ENCODE measurements at places on chromosomes 4 and X.

DNA sequence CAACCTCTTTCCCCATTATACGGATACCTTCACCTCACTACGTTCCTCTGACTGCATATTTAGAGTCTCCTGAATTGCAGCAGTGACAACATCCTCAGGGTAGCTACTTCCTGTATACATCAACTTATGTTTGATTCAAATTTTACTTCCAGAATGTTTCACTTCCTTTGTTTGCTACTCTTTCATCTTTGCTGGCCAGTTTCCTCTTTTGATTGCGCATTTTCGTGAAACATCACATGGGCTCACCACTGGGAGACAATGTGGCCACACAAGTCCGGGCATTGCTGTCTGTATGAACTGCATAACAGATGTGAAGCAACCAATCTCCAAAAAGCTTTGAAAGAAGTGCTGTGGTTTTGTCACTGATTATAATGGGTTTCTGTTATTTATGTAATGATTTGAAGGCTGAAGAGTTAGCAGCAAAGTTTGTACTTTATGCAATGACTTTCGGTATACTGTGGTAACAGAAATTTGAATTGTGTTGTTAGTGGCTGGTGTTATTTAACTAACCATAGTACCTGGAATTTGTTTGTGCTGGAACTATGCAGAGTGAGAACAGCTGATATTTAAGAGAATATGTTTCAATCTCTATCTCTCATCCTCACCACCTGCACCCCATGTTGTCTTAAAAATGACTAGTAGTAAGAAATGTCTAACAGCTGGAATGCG, 7.4 kb downstream of the SNCA start:
- no peaks in the 10 kb centered on the region for H3K36me3 ChIP-seq
- no peak overlapping the region for H3K4me3 ChIP-seq
- no peak overlapping the region for H3K27ac ChIP-seq
- no peak for DNase-seq
- H3K27me3 ChIP-seq, result no peaks in the 10 kb centered on the region
- no peaks in the 10 kb centered on the region for H3K4me1 ChIP-seq

GRCh38 chr4:52372747-52373146, 286.4 kb downstream of the USP46 start:
- DNase-seq, result no peak
- H3K27ac ChIP-seq, result no peak overlapping the region
- H3K4me3 ChIP-seq, result no peak overlapping the region
- H3K36me3 ChIP-seq, result no peaks in the 10 kb centered on the region

DNA sequence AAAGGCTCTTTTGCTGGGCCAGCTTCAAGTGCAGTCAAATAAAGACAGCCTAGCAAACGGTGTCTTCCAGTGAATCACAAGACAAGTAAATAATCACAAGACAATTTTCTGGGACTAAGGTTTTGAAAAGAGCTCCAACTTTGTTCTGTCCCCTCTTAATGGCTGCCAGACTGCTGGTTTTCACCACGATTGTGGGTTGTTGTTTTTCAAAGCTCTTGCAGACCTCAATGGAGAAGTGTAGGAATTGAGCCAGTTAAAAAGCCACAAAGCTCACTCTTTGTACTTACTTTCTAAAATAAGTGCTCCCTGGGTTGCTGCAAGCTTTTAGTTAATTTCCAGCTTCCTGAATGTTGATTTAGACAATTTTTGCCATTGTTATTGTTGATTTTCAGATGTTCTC, 405.8 kb upstream of the HTR2C start:
- H3K27ac ChIP-seq, result no peak overlapping the region
- no peaks in the 10 kb centered on the region for H3K4me1 ChIP-seq
- H3K4me3 ChIP-seq, result no peak overlapping the region
- DNase-seq, result no peak
- H3K27me3 ChIP-seq, result peaks cover 22% of the 10 kb centered on the region

GRCh38 chr4:101418055-101418454, 70.7 kb upstream of the PPP3CA start:
- H3K4me3 ChIP-seq, result no peak overlapping the region
- no peak for DNase-seq
- no peak overlapping the region for H3K27ac ChIP-seq
- H3K36me3 ChIP-seq, result no peaks in the 10 kb centered on the region

DNA sequence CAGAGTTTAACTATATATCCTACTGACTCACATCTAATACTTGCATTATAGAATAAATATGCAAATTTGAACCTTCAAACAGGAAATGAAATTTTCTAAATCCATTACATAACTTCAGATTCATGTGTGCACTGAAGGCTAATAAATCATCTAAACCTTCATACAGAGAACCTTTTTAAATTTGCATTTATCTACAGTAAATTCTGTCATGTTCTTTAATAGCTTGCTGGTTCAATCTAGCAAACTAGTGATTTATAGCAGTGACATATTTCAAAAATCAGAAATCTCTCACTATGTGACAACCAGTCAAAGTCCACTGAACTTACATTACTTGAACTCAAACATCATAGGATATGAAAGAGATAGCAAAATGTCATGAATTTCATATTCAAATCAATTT, 65.1 kb downstream of the LRBA start:
- H3K36me3 ChIP-seq, result no peaks in the 10 kb centered on the region
- H3K4me3 ChIP-seq, result no peak overlapping the region
- no peaks in the 10 kb centered on the region for H3K4me1 ChIP-seq
- DNase-seq, result no peak
- no peak overlapping the region for H3K27ac ChIP-seq
- no peaks in the 10 kb centered on the region for H3K27me3 ChIP-seq

DNA sequence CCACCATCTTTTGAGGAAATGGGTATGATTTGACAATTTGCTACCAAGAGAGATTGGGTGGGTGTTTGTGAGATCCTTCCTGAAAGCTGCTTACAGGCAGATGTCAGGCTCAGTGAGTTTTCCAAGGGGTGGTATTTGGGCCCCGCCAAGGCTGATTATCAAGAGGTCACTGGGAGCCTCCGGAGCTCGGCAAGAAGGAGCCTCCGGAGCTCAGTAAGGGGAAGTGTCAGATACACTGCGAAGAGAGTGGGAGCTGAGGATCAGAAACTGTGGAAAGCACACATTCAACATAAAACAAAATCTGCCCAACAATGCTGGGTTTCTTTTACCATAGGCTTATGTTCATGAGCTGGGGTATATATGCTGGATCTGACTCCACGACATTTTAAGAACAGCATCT, 714 bp downstream of the RTL3 start:
- DNase-seq, result no peak
- H3K27ac ChIP-seq, result no peak overlapping the region
- no peaks in the 10 kb centered on the region for H3K27me3 ChIP-seq
- H3K4me1 ChIP-seq, result no peaks in the 10 kb centered on the region

DNA sequence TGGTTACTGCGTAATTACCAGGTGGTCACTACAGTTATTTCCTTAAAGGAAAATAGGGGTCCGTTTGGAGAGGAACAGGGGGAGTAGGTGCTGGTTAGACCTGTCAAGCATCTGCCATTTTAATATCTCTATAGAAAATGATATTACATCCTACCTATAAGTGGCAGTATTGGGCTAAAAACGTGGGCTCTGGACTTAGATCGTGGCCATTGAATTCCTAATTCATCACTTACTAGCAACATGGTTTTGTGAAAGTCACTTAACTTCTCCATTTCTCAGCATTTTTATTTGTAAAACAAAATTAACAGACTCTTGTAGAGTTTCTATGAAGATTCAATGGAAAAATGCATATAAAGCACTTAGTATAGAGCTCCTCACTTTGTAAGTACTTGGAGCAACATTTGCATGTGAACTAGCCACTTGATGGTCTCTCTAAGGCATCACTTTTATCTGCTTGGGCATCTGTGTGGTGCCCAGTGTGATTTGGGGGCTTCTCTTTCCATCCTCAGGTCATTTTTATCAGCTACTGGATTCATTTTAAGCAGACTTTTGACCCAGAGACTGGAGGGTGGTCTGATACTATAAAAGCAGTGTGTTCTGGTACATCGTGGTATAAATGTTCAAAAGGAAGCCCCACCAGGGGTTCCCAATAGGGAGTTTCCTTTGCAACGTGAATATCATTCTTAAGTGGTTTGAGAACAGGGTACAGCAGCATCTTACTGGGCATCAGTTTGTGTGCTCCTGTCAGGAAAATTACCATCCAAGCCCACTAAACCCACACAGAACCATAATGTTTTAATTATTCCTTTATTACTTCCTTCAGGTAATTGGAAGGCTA, 42.7 kb upstream of the RASSF6 start:
- no peaks in the 10 kb centered on the region for H3K4me1 ChIP-seq
- H3K27me3 ChIP-seq, result no peaks in the 10 kb centered on the region
- no peak overlapping the region for H3K4me3 ChIP-seq
- no peak overlapping the region for H3K27ac ChIP-seq
- no peaks in the 10 kb centered on the region for H3K36me3 ChIP-seq
- no peak for DNase-seq

- H3K4me3 ChIP-seq, result no peak overlapping the region
- no peaks in the 10 kb centered on the region for H3K27me3 ChIP-seq
- no peaks in the 10 kb centered on the region for H3K4me1 ChIP-seq
- H3K36me3 ChIP-seq, result no peaks in the 10 kb centered on the region
- no peak overlapping the region for H3K27ac ChIP-seq
These were observed 856.8 kb downstream of the STIM2 start for GRCh38 chr4:27717431-27717755.

- H3K27me3 ChIP-seq, result no peaks in the 10 kb centered on the region
- H3K36me3 ChIP-seq, result no peaks in the 10 kb centered on the region
- H3K27ac ChIP-seq, result peak overlapping the region; percentile 96
- H3K4me3 ChIP-seq, result no peak overlapping the region
- DNase-seq, result no peak
These were observed 137.2 kb downstream of the SMIM20 start for GRCh38 chr4:26051240-26051639.

DNA sequence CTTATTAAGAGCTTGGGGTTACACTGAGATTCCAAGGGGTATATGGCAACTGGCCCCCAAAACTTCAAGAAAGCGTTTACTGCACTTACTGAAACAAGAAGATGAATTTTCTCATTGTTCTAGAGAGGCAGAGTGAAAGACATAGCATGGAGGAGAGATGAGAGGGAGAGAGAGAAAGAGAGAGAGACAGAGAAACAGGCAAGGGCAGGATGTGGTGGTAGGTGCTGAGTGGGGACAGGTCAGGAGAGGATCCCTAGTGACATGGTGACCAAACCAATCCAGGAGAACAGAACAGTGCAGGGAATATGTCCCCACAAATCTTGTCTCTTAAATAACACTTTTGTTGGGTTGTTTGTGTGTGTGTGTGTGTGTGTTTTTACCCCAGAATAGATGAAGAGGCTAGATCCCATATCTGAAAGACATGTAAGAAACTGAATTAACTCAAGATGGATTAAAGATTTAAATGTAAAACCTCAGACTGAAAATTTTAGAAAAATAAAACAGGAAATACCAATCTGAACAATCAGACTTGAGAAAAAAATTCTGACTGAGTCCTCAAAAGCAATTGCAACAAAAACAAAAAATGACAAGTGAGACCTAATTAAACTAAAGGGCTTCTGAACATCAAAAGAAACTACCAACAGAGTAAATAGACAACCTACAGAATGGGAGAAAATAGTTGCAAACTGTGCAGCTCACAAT, 202.2 kb downstream of the QDPR start:
- no peaks in the 10 kb centered on the region for H3K4me1 ChIP-seq
- no peak overlapping the region for H3K27ac ChIP-seq
- H3K36me3 ChIP-seq, result no peaks in the 10 kb centered on the region
- no peak for DNase-seq
- no peaks in the 10 kb centered on the region for H3K27me3 ChIP-seq

GRCh38 chrX:153800177-153800722, 5.8 kb downstream of the SSR4 start:
- no peak for DNase-seq
- no peaks in the 10 kb centered on the region for H3K36me3 ChIP-seq
- no peak overlapping the region for H3K4me3 ChIP-seq
- no peaks in the 10 kb centered on the region for H3K4me1 ChIP-seq

GRCh38 chr4:85734424-85734831, 259.5 kb downstream of the ARHGAP24 start:
- no peaks in the 10 kb centered on the region for H3K27me3 ChIP-seq
- H3K36me3 ChIP-seq, result no peaks in the 10 kb centered on the region

DNA sequence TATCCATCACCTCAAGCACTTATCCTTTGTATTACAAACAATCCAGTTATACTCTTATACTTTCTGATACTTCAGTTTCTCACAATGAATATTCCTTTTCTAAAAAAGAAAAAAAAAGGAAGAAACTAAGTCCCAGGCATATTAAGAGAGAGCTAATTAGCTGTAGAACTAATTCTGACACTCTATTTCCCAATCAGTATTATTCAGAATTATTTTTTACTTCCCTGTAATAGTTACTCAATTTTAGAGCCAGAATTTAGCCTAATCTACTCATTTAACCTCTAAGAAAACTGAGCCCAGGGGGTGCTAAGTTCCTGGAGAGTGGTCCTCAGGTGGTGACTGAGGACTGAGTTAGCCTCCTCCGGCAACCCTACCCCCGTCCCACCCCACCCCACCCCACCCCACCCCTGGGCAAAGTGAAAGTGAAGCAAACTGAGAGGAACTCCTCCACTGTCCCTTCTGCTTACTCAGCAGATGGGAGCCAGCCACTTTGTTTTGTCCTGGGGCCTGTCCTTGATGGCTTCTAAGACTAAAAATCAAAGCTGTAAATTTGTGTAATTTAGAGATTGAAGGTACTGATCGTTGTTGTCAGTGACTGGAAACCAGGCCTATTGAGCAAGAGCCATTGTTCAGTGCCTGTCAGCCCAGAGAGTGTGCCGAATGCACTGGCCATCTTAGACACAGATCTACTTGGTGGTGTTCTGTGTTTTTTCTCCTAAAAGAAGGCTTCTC, 162.1 kb downstream of the CBR4 start:
- H3K4me3 ChIP-seq, result peak overlapping the region; percentile 4
- peak overlapping the region; percentile 84 for H3K27ac ChIP-seq
- no peaks in the 10 kb centered on the region for H3K36me3 ChIP-seq
- no peak for DNase-seq

GRCh38 chr4:168535689-168536088, 38.8 kb downstream of the PALLD start:
- peak overlapping the region; percentile 3 for H3K27ac ChIP-seq
- no peak for DNase-seq
- no peaks in the 10 kb centered on the region for H3K36me3 ChIP-seq
- H3K4me3 ChIP-seq, result no peak overlapping the region
- H3K4me1 ChIP-seq, result no peaks in the 10 kb centered on the region

GRCh38 chrX:153401133-153401764, at the start of gene PNMA6E:
PNMA6E (minus strand) TSS chrX:153401350; CDS start chrX:153398849, 2,501 bp downstream.
- no peaks in the 10 kb centered on the region for H3K36me3 ChIP-seq
- no peak for DNase-seq
- H3K4me1 ChIP-seq, result no peaks in the 10 kb centered on the region
- H3K27ac ChIP-seq, result no peak within 1 kb of the TSS
- H3K27me3 ChIP-seq, result peaks cover 41% of the 10 kb centered on the region

- H3K27me3 ChIP-seq, result no peaks in the 10 kb centered on the region
- H3K27ac ChIP-seq, result no peak overlapping the region
- H3K36me3 ChIP-seq, result no peaks in the 10 kb centered on the region
- no peaks in the 10 kb centered on the region for H3K4me1 ChIP-seq
These were observed 114.7 kb downstream of the COX18 start for GRCh38 chr4:72954811-72955210.

DNA sequence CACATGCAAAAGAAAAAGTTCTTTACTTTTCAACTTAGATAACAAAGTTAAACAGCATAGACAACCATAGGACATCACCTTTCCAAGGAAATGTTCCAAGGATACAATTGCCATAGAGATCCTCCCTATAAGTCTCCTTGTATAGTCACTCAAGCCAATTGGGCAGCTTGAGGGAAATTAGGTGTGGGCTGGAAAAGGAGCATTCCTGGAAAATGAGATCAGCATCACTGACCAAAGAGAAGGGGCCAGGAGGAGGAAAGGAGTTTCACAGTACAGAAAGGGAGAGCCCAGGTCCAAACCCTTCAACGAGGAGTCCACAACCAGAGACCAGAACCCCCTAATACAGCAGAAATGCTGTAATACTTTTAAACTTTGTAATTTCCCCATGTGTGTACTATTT, 91.5 kb upstream of the PPARGC1A start:
- no peaks in the 10 kb centered on the region for H3K4me1 ChIP-seq
- no peaks in the 10 kb centered on the region for H3K36me3 ChIP-seq
- H3K27ac ChIP-seq, result no peak overlapping the region
